SW 1271 (cell line): ENCODE measurements at places on chromosomes 6 and 20.

GRCh38 chr6:156174031-156174890 is 602.9 kb upstream of the ARID1B start:
- no peak for DNase-seq

GRCh38 chr6:26475823-26476729 is 18.3 kb downstream of the BTN2A1 start:
- DNase-seq: no peak

DNA sequence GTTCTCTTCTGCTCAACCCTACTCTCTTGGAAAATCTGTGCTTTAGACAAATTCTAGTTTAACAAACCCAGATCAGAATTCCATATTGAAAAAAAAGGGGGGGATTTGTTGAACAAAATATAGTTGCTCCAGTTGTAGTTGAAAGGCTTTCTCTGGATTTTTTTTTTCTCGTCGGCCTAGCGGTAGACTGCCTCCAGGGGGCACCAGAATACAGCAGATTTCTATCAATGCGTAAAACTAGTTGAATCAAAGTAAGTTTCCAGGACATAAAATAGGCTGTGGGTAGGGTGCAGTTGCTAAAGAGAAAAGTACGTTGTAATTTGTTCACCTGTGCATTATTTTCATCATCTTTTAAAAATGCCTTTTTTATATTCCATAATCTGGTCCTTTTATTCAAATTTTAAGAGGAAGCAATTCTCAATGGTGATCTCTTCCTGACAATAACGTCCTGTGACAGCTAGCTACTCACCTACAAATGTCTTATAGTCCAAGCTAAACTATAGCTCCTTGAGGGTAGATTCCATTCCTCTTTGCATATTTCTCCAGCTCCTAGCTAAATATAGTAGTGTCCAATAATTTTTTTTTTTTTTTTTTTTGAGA is 105.4 kb downstream of the PERP start:
- peak; percentile 58 for DNase-seq

DNA sequence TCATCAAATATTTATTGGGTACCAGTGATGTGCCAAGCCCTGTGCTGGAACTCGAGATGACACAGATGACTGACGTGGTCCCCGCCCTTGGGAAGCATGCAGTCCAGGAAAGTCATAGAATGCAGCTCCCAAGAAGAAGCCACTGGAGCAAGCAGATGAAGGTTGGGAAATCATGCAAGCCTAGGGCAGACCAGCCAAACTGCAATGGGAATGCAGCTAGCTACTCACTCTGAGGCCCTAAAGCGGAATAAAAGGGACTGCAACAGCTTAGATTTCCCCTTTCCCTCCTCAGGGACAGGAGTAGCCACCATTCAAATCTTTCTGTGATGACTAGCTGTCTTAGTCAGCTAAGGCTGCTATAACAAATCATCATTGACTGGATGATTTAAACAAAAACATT is 152.2 kb downstream of the MAFB start:
- DNase-seq: no peak

- DNase-seq: no peak
Measured at GRCh38 chr6:25851961-25852360, 20.1 kb upstream of the SLC17A1 start.

DNA sequence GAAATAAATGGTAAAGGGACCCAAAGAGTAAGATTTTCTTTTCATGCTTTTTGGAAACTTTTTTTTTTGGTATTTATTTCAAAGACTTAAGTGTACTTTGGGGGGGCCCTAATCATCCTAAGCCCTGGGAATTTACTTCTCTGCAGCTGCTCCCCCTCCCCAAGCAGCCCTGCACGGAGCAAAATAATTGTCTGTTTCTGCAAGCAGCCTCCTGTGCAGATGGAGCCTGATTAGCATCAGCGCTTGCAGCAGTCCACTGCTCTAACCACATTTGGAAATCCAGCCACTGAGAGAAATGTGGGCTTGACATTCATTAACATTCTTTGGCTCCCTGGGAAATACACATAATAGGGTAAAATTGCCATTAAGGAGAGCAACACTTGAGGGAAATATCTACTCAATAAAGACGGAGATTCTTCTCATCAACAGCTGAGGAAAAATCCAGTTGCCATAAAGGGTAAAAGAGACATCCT is 309.2 kb upstream of the MAP3K7 start:
- DNase-seq: no peak

DNA sequence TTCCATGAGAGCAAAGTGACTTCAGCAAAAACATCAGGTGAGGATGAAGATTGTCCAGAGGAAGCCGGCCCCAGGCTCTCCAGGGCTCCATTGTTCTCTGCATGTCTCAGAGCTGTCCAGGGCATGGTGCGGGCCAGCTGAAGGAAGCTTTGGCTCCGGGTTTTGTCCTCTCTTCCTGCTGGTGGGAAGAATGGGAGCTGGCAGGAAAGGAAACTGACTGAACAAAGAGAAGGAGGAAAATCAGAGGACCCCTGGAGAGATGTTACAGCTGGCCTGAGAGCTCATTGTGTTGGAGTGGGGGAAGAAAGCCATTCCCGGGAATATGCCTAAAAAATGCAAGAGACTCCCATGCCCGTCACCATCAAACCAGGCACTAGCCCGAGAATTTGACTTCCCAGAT is 27.1 kb downstream of the PRND start:
- no peak for DNase-seq

- no peak for DNase-seq
Measured at GRCh38 chr20:44135417-44136204, 51.4 kb downstream of the JPH2 start.

- DNase-seq: no peak
Measured at GRCh38 chr6:8674126-8674525, 238.8 kb upstream of the SLC35B3 start.

DNA sequence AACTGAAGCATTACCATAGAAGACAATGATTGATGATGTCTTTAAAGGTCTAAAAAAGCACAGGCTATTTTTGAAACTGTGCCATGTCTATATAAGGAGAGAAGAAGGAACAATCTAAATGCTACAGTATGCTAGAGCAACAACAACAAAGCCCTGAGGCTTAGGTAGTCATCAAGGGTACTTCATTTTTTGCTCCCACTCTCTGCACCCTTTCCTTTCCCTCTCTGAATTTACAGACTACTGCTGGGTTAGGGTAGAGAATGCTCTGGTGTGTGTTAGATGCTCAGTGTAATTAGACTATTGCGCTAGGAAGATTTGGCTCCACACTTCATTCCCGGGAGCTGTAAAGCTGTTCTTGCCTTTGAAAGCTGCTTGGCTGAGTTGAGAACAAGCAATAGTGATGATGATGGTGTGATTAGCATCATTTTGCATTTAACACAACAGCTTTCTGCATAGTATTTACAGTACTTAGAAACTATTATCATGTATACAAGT is 1262.5 kb upstream of the CITED2 start:
- DNase-seq: no peak

GRCh38 chr6:1394514-1395463 is 5.4 kb downstream of the FOXF2 start:
- no peak for DNase-seq

DNA sequence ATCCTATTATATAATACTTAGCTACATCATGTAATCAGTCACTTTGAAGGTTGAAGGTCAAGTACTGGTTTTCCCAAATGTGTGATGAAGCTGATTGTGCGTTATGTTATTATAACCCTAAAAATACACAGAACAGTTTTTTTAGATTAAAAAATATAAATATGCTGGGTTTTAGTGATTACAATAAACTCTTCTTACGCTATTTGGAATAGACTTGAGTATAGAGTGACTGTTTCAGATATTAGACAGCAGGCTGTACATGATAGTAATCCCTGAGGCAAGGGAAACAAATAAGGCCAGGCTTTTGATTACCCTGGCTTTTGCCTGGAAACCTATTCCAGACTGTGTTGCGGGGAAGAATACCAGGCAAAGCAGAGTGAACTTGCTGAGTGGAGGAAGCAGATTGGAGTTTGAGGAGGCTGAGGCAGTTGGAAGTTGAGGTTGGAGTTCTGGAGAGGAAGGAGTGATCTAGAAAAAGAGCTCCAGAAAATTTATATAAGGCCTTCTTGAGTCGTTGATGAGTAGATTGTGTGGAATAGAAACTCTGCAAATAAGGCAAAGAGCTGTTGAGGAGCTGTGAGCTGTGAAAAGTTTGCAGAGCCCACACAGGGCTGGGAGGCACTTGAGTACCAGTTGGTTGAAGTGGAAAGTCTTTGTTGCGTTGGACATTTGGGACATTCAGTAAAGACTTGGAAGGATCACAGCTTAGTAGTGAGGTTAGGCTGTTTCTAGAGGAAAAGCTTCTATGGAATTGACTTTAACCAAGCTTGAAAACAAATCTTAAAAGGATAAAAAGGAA is 26.4 kb downstream of the MAP3K4 start:
- DNase-seq: no peak

GRCh38 chr20:9241721-9242427 is 173.0 kb downstream of the PLCB4 start:
- DNase-seq: no peak

GRCh38 chr6:158803733-158804143 is 15.4 kb downstream of the EZR start:
- DNase-seq: no peak

DNA sequence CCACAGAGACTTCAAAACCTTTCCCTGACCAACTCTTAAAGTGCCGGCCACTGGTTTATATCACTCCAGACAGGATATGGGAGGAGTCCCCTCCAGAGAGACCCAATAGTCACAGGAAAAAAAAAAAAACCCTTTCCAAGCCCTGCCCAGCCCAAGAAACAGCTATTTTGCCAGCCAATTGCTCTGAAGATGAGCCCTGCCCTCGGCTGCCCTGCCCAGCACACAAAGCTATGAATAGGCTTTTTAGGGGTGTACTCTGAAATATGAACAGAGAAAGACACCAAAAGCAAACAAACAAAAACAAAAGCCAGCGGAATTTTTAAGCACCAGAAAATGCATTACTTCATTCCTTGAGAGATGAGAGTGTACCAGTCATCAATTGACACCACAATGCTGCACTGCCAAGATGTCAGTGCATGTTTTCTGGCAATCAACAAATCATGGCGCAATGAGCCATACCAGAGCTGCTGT is 275.1 kb downstream of the C6orf118 start:
- no peak for DNase-seq

DNA sequence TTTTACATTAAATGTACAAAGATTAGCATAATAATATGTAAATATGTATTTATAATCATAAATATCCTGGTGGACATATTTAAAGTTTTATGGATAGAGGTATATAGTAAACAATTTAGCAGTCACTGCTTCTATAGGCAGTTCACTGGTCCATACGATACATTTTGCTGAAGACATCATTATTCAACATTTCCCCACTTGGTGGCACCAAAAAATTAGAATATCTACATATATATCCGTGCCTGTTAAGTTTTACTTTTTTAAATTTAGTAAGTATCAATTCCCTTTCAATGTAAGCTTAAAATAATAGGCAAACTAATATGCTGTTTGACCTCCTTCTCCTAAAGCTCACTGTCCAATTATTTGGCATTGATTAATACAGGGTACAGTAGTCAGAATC is 64.2 kb downstream of the LMBRD1 start:
- DNase-seq: no peak

- no peak for DNase-seq
Measured at GRCh38 chr20:3309226-3309625, 70.2 kb upstream of the SLC4A11 start.

- DNase-seq: no peak
Measured at GRCh38 chr6:18436341-18436740, 49.2 kb downstream of the RNF144B start.

- no peak for DNase-seq
Measured at GRCh38 chr6:46419576-46420002, 71.7 kb downstream of the RCAN2 start.

GRCh38 chr20:6401893-6402557 is 279.2 kb upstream of the FERMT1 start:
- DNase-seq: no peak

GRCh38 chr6:55445648-55446204 is 118.5 kb downstream of the GFRAL start:
- DNase-seq: no peak

GRCh38 chr20:9241232-9241692 is 172.4 kb downstream of the PLCB4 start:
- peak; percentile 55 for DNase-seq

DNA sequence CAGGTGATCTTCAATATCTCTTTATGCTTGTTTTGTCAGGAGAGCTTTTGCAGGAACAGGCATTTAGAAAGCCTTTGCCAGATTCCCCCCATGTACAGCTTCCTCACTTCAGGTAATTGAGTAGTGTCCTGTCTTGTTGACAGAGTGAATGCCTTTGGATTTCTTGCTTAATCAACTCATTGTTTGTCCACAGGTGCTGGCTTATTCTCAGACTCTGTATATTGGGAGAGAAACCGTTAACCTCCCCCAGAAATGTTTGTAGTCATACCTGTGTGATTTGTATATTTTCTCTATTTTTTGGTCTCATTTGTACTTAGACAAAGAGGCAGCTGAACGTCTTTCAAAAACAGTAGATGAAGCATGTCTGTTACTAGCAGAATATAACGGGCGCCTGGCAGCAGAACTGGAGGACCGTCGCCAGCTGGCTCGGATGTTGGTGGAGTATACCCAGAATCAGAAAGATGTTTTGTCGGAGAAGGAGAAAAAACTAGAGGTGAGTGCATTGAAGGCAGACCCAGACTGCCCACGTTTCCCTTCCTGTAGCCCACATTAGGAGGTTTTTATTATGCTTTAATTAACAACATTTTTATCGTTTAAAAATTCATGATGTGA is 32.3 kb downstream of the RPRD1B start:
- no peak for DNase-seq

- no peak for DNase-seq
Measured at GRCh38 chr6:158556113-158556512, 3.8 kb upstream of the TMEM181 start.

DNA sequence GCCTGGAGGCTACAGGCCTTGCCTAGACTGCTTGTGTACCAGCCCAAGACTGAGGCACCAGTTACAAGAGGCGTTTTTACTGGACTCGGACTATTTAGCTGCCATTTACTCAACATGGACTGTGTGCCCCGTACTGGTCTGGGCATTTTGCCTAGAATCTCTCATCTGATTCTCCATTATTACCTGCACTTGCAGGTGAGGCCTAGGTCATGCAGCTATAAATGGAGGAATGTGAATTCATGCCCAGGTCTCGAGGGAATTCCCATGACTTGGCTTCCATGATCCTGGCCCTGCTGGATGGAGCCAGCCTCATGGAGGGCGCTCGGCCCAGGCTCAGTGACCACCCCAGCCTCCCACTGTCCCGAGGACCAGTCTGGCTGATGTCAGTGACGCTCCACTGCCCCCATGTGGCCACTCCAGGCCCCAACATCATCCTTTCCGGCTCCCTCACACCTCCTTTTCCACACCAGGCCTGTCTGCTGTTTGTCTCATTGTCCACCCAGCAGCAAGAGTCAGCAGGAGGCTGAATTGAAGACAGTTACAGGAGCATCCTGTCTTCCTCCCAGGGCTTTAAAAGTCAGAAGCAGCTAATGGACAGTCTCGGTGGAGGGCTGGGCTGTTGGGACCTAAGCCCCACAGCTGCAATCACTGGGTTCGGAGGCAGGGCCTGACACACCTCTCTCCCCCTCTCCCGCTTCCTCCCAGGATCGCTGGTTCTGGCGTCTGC is 8.7 kb downstream of the MMP24OS start:
- DNase-seq: peak; percentile 65

DNA sequence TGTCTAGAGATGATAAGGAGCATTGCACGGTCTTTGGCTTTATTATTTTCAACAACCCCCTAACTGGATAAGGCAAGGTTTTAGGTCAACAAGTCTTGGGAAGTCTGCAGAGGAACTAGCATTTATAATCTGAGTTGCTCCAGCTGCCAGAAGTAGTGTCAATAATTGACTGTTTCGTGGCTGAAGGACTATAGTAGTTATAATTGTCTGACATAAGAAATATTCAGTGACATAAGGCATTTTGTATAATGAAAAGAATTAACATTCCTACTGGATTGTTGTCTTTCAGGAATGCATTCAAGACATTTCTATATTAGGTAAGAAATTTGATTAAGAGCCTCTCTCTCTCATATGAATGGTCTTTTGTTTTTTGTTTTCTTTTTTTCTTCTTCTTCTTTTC is 136.9 kb upstream of the SGK1 start:
- DNase-seq: no peak
